Foreskin melanocyte (primary cell): ENCODE measurements at places on chromosomes 3 and 15.

DNA sequence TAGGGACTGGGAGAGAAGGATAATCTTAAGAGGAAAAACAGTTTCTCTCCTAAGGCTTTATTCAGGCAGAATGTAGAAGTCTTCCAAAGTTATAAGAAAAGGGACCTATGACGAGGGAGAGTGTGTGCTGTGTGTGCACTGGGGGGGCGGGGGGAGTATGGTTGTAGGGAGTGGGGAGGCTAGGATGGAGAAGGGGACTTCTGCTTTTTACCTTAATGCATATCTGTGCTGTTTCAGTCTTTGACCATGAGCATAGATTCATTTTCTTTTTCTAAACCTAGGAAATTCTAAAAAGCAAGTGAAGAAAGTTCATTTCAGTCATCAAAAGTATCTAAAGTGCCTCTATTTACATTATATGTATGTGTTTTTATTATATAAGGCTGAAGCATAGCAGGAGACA lies 52.6 kb upstream of the RASA2 start:
- DNase-seq, result no peak

DNA sequence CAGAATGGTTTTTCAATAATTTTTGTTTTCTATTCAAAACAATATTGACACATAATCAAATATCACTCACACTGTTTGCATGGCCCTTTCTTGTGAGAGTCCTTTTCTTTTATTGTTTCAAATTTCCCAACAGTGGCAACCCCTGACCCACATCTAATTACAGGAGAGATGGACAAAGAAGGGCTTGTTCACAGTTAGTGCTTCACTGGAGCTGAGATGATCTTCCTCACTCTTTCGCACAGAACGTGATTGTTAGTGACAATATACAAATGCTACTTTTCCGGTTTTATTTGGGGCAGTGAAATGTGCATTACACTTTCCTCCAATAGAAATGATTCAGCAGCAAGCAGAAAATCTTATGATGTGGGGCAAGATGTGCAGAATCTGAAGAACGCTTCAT lies 38.6 kb upstream of the TTC14 start:
- DNase-seq, result peak; percentile 78

GRCh38 chr3:184157206-184157605 lies 2.0 kb downstream of the DVL3 start:
- no peak for DNase-seq

DNA sequence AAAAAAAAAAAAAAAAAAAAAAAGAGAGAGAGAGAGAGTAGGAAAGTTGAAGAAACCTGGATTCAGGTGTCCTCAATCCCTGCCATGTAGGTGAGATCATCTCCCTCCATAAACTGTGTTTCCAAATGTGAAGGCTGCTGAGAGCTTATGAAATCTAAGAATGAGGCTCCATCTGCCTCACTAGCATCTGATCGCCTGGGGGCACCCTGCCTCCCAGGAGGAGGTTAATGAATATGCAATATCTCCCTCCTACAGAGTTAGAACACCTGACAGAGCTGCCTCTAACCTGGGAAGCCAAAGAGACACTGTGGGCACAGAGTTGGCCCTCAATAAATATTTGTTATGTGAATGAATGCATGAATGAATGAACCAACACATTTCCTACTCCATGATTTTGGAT lies 23.8 kb upstream of the ZNF148 start:
- no peak for DNase-seq

- DNase-seq, result no peak
Measured at GRCh38 chr15:75354454-75354853, 7.6 kb downstream of the NEIL1 start.

GRCh38 chr3:126033051-126033745 lies 50.7 kb downstream of the SLC41A3 start:
- no peak for DNase-seq
